Stimulated activated CD4-positive, alpha-beta T cell treated with anti-CD3 and anti-CD28 coated beads, TNF-alpha, amount 100 ng/mL, for 24 hours (primary cell): ENCODE measurements at places on chromosomes 5 and 9.
A peak's percentile ranks its signal among the peaks of the same experiment; 100 is the strongest.

DNA sequence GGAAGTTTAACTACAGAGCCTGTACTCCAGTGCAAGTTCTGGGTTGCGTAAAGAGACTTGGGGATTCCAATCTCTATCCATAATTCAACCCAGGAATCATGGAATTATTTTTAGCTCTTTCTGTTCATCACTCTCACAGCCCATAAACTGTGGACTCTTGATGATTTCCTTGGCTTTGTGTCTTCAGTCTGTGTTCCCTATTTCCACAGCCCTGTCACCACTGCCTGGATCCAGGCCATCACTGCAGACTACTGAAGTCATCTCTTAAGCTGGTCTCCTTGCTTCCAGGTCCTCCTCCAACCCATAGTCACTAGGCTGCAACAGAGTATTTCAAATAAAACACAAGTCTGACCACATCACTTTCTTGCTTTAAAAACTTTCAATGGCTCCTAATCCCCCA lies 211.7 kb downstream of the PLK2 start:
- DNase-seq, result no peak

DNA sequence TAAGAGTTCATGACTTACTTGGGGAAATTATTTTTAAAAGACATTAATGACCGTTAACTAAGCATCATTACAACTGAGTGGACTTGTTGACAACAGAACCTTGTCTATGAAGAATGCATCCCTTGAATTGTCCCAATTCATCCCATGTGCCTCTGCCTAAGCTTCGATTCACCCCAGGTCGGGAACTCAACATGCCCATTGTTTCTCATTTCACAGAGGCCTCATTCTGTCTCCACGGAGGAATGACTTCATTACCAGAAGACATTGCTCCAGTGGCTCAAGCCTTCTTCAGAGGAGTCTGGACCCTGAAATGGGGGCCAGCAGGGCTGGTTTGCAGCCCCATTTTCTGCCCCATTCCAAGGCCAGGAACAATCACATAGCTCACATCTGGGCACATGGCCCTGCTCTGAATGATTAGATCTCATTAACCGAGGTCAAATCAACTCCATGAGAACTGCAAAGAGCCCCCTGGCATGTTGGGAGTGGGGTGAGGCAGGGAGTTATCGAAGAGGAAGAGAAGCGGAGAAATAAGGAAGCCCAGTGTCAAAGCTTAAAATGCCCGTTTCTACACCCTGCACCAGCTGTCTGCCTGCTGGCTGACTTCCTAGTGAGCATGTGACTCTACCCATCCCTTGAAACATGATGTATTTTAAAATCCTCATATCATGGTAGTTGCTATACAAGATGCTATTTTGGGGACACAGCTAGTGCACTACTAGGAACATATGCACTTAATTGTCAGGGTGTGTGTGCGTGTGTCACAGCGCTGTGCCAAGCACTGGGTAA lies 137.3 kb downstream of the LHFPL2 start:
- no peak for DNase-seq

GRCh38 chr5:149961957-149962409 lies 1.4 kb downstream of the SLC26A2 start:
- DNase-seq, result no peak

DNA sequence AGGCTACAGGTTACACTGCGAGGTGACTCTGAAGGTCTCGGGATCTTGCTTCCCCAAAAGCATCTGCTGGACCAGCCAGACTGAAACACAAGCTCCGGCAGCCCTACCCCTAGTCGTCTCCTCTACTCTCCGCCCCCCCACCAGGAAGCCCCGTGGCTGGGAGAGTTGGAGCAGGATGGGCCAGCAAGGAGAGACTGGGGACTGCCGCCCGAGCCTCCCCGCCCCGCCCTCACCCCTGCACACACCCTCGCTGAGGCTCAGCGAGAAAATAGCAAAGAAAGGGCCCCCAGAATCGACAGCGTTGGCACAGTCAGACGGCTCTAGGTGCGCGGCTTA lies 1.3 kb downstream of the TRIM7 start:
- DNase-seq, result no peak

DNA sequence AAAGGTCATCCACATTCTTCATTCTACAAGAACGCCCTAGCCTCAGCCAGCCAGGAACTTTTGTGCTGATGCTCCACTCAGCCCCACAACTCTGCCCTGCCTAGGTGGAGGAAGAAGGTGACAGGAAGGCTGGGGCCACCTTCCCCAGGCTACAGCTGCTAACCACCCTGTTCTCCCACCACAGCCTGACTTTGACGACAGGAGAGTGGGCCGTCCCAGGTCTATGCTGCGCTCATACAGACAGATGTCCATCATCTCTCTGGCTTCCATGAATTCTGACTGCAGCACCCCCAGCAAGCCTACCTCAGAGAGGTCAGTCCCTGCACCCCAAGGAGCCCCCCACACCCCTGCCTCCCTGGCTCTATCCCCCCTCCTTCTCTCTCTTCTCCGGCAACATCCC lies 28.2 kb upstream of the FOXI1 start:
- DNase-seq, result no peak

DNA sequence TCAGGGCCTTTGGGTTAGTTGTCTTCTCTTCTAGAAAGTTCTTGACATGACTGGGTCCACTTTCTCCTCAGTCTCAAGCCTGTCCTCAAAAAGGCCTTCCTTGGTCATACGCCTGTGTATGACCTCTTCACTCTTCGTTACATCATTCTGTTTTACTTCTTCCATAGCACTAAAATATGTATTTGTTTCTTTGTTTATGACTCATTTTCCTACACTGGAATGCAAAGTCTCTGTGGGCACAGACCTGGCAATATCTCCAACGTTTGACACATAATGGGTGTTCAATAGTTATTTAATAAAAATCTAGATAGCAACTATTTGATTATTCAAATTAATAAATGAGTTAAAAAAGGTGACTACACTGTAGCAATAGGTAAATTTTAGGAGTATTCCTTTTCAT lies 85.1 kb downstream of the YIPF5 start:
- DNase-seq, result no peak

GRCh38 chr5:169301986-169302385 lies 1.0 kb upstream of the SLIT3 start:
- DNase-seq, result no peak

DNA sequence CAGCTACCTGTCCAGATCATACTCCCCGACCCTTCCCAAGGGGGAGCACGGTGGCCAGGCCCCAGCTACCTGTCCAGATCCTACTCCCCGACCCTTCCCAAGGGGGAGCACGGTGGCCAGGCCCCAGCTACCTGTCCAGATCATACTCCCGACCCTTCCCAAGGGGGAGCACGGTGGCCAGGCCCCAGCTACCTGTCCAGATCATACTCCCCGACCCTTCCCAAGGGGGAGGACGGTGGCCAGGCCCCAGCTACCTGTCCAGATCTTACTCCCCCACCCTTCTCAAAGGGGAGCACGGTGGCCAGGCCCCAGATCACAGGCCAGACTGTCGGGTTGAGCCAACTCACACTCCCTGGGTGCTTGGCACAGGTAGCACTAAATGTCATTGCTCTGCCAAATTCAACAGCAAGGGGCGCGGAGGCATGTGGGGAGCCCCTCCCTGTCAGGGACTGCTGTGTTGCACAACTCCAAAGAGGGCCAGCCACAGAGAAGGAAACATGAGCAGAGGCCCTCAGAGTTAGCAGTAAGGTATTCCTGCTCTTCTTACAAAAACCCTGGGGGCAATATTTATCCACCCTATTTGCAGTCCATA lies 136.9 kb downstream of the OLFM1 start:
- DNase-seq, result no peak

- no peak for DNase-seq
Observed at GRCh38 chr5:135393691-135394090, 5.3 kb downstream of the MACROH2A1 start.

DNA sequence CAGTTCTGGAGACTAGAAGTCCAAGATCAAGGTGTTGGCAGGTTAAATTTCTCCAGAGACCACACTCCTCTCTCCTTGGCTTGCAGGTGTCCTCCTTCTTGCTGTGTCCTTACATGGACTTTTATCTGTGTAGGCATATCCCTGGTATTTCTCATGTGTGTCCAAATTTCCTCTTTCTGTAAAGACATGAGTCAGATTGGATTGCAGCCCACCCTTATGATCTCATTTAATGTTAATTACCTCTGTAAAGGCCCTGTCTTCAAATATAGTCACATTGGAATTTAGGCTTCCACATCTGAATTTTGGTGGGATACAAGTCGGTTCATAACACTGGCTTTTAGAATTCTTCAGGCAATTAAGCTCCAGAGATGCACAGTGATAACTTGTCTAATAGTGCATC lies 322.2 kb upstream of the GRIA1 start:
- DNase-seq, result no peak

DNA sequence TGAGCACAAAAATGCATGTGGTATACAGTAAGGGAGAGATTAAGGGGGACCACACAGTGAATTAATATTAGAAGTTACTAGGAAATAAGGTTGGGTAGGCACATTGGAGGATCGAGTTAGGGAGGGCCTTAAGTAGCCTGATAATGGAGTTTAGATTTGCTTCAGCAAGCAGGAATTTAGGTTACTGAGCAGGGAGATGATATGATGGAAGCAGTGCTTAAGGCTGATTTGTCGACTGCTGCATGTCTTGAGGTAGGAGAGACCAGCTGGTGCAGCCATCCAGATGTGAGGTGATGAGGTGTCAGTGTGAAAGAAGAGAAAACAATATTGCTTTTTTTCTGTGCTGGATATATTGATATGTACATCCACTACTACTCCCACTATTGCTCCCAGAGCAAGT lies 55.2 kb upstream of the ACTBL2 start:
- DNase-seq, result no peak

DNA sequence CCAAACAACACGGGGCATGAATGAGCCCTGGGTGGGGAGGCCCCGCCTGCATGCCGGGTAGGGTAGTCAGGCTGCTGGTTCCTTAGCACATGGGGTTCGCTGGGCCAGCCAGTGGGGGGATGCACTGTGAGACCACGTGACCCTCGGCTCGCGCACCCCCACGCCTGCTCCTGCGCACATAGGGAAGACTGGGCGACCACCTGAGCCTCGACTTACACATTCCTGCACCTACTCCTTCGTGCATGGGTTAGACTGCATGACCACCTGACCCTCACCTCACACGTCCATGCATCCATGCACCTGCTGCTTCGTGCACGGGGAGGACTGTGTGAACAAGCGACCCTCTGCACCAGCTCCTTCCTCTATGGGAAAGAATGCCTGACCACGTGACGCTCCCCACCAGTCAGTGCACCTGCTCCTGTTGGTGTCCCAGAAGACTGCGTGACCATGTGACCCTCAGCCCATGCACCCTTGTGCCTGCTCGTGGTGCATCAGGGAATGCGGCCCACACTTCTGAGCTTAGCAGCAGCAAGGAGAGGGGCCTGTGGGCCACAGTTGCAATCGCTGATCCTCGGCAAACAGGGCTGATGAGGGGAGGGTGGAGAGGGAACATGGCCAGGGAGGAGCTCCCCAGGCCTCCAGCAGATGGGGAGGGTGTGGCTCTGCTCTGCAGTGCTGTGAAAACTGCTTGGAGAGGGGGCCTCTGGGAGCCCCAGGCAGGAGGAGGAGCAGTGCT lies 18.1 kb downstream of the LPCAT1 start:
- DNase-seq, result no peak

- no peak for DNase-seq
Observed at GRCh38 chr5:52481201-52481600, 306.5 kb upstream of the ITGA1 start.

DNA sequence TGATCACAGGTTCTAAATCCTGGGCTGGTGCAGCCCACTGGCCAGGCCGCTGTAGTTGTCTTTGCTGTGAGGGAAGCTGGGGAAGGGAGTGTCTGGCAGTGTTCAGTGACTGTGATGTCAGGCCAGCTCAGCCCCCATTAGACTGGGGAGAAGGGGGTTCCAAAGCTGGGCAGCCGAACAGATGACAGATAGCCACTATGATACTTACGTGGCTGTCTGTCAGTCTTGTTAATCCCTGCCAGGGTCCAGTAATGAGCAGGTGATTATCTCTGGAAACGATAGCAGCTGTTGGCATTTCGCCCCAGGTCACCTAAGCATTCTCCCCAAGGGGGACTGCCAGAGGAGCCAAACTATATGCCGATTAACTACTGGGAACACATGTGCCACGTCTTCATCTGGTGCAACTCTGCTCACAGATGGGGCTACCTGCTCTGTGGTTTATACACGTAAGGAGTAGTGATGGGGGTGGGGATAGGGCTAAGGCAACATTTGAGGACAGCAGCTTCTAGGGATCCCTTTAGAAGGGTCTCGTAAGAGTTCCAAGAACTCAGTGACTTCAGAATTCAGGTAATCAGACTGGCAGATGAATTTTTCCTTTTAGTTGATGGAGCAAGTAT lies 396.3 kb downstream of the KDM4C start:
- DNase-seq, result no peak

DNA sequence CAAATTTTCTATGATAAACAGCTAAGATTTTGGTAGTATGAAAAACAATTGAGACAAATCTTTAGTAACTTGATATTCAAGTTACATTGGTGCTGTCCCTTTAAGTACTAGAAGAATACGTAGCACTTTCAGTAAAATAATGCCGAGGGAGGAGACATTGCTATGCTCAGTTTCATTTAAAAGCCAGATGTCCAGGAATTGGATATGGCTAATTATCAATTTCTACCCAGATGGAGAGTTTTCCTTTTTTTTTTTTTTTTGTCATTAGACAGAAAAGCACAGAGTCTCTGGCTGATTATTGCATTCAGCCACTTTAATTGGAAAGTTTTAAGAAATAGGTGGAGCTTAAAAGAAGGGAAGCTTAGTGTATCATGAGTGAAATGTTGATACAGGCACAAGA lies 40.4 kb upstream of the APC start:
- no peak for DNase-seq

DNA sequence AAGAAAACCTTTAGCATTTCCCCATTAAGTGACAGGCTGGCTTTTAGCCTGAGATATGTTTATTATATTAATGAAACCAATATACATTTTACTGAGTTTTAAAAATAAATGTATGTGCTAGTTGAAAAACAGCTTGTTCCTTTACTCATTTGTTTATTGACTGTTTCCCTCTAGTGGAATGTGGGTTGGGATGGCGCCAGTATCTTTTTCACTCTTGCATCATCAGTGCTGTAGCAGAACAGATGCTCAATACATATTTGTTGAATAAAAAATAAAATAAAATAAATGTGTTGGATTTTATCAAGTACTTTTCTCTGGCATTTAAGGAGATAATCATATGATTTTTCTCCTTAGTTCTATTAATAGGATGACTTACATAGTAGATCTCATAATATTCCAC lies 43.0 kb downstream of the FSTL4 start:
- no peak for DNase-seq

- no peak for DNase-seq
Observed at GRCh38 chr5:15474143-15474719, 25.7 kb upstream of the FBXL7 start.

GRCh38 chr5:10352430-10353240 lies 860 bp upstream of the MARCHF6 start:
- peak; percentile 39 for DNase-seq

DNA sequence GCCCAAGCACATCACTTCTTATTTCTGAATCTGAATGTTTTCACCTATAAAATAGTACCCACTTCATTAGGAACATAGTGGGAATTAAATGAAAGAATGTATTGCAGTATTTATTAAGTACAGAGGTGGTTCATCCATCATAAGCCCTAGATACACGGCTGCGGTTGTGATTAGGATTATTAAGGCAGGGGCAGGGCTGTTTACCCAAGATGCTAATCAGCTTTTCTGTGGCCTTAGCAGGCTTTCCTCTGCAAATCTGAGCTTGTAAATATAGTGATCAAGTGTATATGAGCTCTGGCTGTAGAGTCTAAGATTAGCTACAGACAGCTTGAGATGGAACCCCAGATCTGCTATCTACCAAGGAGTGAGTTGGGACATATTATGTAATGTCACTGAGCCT lies 124.1 kb upstream of the ADRA1B start:
- no peak for DNase-seq

- DNase-seq, result no peak
Observed at GRCh38 chr9:108759399-108759798, 96.4 kb downstream of the ACTL7B start.

- no peak for DNase-seq
Observed at GRCh38 chr5:32507738-32508434, 63.3 kb upstream of the ZFR start.
